ENCODE measurements at places on chromosomes 6 and 20.

- peaks cover 33% of the 10 kb centered on the region for H3K4me1 ChIP-seq
- H3K4me3 ChIP-seq: no peak overlapping the region
- H3K27ac ChIP-seq: peak overlapping the region; percentile 99
- DNase-seq: peak; percentile 93
- H3K27me3 ChIP-seq: no peaks in the 10 kb centered on the region
Measured at GRCh38 chr20:41249411-41250281, 67.9 kb downstream of the ZHX3 start.

DNA sequence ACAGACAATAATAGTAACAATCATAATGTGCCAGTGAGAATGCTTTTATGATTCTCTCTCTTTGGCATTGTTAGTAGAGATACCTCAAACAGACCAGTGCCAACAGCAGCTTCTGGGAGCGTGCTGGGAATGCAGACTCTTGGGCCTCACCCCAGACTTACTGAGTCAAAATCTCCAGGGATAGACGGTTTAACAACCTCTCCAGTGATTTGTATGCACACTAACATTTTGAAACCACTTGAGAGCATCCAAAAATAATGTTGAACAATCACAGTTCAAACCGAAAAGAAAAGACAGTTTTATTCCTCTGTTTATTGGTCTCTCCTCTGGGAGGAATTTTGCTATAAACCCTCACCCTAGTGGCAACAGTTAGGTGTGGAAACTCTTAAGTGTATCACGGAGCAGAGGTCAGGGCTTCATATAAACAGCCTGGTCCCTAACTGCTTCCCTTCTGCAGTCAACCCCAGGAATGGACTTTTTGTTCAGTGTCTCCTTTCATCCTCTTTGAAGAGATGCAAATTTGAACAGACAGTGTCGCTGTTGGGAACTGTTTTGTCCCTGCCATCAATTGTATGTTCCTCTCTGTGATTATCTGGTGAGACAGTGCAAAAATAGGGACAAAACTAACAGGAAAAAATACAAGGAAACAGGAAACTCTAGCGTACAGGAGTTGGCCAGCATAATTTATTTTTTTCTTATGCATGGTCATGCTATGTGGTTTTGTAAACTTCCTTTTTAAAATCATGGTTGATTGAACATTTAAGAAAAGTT is 162.4 kb upstream of the BTBD3 start:
- no peak for DNase-seq
- no peak overlapping the region for H3K4me3 ChIP-seq
- no peaks in the 10 kb centered on the region for H3K36me3 ChIP-seq

GRCh38 chr20:36344517-36345132 is 38.5 kb downstream of the DLGAP4 start:
- H3K27ac ChIP-seq: no peak overlapping the region
- H3K27me3 ChIP-seq: no peaks in the 10 kb centered on the region
- H3K4me3 ChIP-seq: no peak overlapping the region
- H3K4me1 ChIP-seq: no peaks in the 10 kb centered on the region
- H3K36me3 ChIP-seq: no peaks in the 10 kb centered on the region

GRCh38 chr6:143097224-143097795 is 36.6 kb downstream of the AIG1 start:
- no peaks in the 10 kb centered on the region for H3K27me3 ChIP-seq
- H3K4me1 ChIP-seq: no peaks in the 10 kb centered on the region
- no peak for DNase-seq
- no peak overlapping the region for H3K4me3 ChIP-seq
- H3K27ac ChIP-seq: no peak overlapping the region
- H3K36me3 ChIP-seq: no peaks in the 10 kb centered on the region

DNA sequence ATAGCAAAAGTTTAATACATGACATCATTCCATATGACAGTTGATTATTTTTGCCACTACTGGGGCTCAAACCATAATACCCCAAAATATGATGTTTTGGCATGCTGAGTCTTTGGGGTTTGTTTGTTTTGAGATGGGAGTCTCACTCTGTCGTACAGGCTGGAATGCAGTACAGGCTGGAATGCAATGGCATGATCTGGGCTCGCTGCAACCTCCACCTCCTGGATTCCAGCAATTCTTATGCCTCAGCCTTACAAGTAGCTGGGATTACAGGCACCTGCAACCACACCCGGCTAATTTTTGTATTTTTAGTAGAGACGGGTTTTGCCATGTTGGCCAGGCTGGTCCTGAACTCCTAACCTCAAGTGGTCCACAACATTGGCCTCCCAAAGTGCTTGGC is 1.3 kb upstream of the MRS2 start:
- no peaks in the 10 kb centered on the region for H3K27me3 ChIP-seq
- DNase-seq: no peak
- no peak overlapping the region for H3K4me3 ChIP-seq
- no peak overlapping the region for H3K27ac ChIP-seq
- no peaks in the 10 kb centered on the region for H3K36me3 ChIP-seq

- no peaks in the 10 kb centered on the region for H3K27me3 ChIP-seq
- no peaks in the 10 kb centered on the region for H3K4me1 ChIP-seq
- peaks cover 17% of the 10 kb centered on the region for H3K36me3 ChIP-seq
- H3K4me3 ChIP-seq: no peak overlapping the region
- DNase-seq: no peak
- no peak overlapping the region for H3K27ac ChIP-seq
Measured at GRCh38 chr6:147382945-147383554, 125.4 kb upstream of the SAMD5 start.

DNA sequence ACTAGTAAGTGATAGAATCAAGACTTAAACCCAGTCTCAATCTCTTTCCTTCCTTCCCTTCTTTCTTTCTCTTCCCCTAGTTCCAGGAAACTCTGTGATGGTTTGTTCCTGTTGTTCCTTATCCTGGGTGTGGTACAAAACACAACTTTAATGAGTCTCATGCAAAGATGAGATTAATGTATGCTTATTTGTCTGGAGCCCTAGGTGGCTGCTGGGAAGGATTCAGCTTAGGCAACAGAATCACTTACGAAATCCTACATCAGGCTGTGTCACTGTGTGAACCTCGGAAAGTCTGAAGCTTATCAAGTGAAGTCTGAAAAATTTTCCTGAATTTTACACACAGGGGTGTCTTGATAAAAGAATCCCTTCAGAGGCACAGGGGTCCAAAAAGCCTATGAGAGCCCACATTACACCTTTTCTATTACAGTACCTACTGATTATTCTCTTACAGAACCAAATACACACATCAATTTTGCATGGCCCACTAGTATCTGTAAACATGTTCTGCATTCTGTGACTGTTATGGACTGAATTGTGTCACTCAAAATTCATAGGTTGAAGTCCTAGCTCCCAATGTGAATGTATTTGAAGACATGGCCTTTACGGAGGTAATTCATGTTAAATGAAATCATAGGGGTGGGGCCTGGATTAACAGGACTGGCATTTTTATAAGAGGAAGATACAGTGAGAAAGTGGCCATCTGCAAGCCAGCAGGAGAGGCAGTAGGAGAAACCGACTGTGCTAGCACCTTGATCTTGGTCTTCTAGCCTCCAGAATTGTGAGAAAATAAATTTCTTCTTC is 144.7 kb downstream of the MYB start:
- no peaks in the 10 kb centered on the region for H3K27me3 ChIP-seq
- no peak overlapping the region for H3K27ac ChIP-seq
- no peaks in the 10 kb centered on the region for H3K4me1 ChIP-seq
- H3K36me3 ChIP-seq: no peaks in the 10 kb centered on the region
- no peak for DNase-seq

- no peak for DNase-seq
- H3K27me3 ChIP-seq: no peaks in the 10 kb centered on the region
- no peaks in the 10 kb centered on the region for H3K36me3 ChIP-seq
- H3K4me3 ChIP-seq: no peak overlapping the region
- no peaks in the 10 kb centered on the region for H3K4me1 ChIP-seq
Measured at GRCh38 chr20:41133709-41134361, 3.5 kb upstream of the PLCG1 start.

All from ascending aorta (tissue), 2 donors.